ENCODE measurements at places on chromosomes 5 and 9. TPM values are rescaled to one million over a fixed set of nuclear protein-coding genes. Genes with fewer than 3 reads are reported as not detected.

The AK1 gene
- 1,061 TPM for polyA plus RNA-seq

The TSSK1B gene
- polyA plus RNA-seq, result 0.05 TPM

The MSMP gene
- not detected for polyA plus RNA-seq

GRCh38 chr5:20224046-20224445 lies 236.0 kb upstream of the CDH18 start:
- no peak for DNase-seq

The PALM2AKAP2 gene
- polyA plus RNA-seq, result 28.0 TPM

DNA sequence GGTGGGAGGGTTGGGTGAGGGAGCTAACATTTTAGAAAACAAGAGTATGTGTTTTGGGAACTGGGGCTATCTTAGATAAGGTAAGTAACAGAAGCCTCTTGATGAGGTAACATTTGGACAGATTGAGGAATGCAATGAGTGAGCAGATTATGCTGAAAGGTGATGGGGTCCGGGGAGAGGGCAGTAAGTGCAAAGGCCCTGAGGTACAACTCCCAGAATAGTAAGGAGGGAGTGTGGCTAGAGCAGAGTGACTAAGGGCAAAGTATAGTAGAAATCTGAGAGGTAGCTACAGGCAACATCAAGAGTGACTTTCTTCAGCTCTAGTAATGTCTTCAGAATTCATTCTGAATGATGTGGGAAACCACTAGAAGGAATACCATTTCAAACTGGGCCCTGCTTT lies 38.9 kb upstream of the FBXL17 start:
- DNase-seq, result no peak

- DNase-seq, result no peak
Measured at GRCh38 chr5:16867577-16867953, 68.5 kb downstream of the MYO10 start.

DNA sequence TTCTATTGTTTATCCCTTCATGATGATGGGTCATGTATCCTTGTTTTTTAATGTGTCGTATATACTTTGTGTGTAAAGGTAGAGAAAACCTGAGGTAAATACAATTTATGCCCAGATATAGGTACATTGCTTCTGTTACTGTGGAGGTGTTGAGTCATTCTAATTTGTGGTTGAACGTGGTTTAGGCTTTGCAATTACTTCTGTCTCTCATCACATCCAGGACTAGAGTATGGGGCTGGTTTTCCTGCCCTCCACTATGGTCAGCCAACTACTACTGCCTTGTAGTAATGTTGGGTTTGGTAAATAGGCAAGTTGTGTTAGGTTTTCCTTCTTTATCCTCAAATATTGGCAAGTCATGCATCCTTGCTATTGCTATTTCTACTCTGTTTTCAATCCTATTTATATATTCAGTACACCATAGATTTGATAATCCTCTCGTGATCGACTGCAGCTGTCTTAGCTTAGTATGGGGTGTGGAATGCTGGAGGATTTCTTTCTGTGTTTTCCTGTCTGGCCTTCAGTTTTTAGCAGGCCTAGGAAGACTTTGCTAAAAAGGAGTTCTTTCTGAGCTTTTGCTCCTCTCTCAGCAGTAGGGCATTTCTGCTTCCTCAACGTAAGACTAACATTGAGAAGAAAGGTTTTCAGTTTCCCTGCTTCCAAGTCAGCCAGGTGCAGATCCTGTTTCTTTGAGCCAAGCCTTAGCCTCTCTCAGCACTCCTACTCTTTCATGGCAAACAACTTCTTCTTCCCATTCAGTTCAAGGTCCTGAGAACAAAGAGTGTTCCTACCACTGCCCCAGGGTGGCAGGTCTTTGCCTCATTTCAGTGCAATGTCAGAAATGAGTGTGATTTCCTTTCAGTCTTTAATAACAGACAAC lies 844.4 kb upstream of the CDH18 start:
- DNase-seq, result no peak

The LCN9 gene
- polyA plus RNA-seq, result not detected

GRCh38 chr9:121707477-121708424 lies 56.3 kb downstream of the DAB2IP start:
- DNase-seq, result no peak

The SLCO6A1 gene
- polyA plus RNA-seq, result 0.57 TPM

GRCh38 chr9:105834404-105834803 lies 140.1 kb downstream of the TMEM38B start:
- DNase-seq, result no peak

DNA sequence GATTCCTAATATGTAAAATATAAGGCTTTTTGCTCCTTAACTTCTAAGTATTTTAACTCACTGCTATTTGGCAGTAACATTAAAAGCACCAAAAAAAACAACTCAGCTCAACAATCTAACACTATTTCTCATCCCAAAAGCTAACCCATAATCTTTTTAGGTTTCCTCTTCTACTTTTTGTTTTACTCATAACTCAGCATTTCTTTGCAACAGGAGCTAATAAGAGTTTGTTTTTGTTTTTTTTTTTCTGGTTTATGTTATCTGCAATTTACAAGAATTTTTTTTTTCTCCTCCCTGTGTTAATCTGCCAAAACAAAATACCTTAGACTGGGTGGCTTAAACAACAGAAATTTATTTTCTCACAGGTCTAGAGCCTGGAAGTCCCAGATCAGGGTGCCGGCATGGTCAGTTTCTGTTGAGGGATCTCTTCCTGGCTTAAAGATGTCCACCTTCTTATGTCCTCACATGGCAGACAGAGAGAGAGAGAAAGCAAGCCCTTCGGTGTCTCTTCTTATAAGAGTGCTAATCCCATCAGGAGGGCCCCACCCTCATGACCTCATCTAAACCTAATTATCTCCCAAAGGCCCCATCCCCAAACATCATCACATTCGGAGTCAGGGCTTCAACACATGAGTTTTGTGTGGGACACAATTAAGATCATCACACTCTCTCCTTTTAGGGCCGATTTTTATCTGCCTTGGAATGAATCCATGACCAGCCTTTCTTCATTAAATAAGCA lies 31.2 kb downstream of the ARL15 start:
- DNase-seq, result no peak

The LMX1B gene
- polyA plus RNA-seq, result 0.27 TPM

The OLFML2A gene
- 124 TPM for polyA plus RNA-seq
